ENCODE measurements at places on chromosomes 12 and 14.

GRCh38 chr14:103298620-103299019 lies 35.4 kb upstream of the EIF5 start:
- DNase-seq = no peak

DNA sequence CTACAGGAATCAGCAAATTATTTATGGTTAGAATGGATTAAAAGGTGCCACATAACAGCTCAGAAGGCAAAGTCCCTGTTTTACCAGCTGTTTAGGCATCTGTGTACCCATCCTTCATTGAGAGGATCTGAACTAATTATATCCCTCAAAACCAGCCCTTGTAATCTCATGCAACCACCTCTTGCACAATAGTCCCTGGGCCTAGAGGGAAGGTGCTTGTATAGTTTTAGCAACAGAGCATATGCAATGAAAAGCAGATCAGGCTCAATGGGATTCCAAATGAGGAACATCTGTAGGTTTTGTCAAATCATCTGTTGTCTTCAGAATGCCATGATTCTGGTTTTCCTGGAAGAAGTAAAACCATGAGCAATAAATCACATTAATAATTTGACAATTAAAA lies 26.0 kb upstream of the GLIPR1L2 start:
- no peak for DNase-seq

DNA sequence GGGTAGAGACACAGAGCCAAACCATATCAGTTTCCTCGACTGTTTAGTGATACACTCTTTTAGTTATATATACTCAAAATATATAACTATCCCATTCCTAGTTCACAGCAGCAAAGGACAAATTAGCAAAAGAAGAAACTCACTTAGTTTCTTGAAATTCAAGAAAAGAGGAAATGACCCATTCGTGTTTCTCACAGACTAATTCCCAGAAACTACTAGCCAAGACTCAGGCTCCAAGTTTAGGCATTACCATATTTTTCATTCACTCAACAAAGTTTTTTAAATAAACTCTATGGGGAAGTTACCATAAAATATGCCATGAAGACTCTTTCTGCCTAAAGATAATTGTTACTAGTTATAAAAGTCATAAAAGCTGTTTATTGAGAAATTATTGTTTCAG lies 152.3 kb upstream of the DAAM1 start:
- no peak for DNase-seq

DNA sequence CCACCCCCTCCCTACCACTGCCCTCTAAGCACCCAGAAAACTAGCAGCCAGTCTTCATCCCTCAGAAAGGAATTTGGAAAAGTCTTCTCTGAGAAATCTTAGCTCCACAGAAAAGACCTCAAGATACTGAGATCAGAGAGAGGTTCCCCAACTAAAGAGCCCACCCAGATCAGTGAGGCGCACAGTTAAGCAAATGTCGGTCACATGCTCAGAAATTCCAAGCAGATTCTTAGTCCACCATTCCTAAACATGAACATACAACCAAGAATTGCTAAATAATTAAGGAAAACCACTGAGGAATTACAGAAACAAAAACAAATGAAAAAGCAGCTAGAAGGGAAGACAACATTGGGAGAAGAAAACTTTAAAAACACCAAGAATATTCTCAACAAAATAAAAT lies 32.3 kb downstream of the MED13L start:
- no peak for DNase-seq

DNA sequence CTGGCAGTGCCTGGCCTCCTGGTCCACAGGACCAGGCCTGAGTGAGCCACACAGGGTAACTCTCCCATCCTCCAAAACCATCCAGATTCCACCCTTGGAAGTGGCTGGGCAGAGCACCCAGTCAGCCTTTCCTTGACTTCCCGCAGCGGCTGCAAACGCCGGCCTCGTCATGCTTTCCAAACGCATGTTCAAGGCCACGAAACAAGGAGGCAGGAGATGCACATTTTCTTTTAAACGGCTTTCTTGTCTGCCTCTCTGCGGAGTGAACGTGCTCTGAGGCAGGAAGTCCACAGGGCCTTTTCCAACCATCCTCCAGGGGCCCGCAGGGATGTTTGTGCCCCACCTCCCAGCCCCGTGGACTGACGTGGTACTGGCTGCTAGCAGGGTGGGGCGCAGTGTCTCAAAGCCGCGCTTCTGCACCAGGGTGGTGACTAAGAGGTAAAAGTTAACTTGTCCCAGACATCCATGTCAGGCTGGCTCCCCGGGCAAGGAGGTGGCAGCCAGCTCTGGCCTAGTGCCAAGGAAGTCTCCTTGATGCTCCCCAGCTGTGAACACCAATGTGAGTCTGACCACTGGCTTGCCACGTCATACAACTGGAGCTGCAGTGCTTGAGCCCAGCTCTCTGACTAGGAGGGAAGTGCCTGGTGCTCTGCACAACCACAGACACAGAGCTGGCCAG lies 45.0 kb downstream of the KCNA5 start:
- DNase-seq = peak; percentile 87
